ENCODE measurements at places on chromosomes 2 and 18.

DNA sequence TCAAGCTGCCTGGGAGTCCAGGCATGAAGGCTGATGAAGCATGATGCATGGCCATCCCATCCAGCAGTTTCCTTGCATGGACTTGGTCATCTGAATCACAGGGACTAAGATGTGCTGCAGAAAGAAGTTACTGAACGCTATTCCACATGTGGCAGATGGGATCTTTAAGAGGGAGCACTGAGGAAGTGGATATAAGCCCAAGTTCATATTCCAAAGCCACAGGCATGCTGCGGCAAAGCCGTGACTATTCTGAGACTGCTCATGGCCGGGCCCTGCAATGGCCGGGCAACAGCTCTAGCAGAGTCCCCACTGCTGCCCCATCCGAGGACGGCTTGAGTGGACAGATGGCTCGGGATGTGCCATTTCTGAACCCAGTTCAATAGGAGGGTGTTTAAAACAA, 61.5 kb downstream of the STPG4 start:
- no peak for DNase-seq

DNA sequence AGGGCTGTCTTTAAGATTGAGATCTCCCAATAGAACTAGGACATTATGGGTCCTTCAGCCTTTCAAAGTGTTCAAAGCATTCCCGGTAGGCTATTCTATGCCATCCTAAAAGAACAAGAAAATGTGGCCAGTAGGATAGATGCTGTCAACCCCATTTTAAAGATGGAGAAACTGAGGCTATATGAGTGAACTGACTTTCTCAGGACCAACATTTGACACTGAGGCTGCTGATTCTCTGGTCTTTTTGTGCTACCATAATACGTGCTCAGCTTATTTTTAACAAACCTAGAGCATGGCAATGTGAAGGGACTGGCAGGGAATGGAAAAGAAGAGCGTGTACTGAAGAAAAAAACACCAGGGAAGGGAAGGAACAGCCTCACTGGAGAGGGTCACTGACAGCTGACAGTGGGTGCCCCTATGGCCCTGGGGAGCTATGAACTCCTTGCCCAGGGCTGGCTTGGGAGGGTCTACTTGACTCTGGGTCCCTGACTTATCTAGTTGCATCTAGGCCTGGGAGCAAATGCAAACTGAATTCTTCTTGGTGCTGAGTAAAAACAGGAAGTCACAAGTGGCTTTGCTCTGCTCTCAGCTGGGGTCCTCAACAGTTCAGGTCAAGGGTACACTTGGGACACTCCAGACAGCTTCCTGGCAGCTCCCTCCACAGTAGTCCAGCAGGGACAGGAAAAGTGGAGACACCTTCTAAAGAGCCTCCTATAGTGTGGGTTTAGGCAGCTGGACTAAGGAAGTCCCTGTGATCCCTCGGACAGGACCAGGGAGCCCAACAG, 2.3 kb downstream of the CYRIA start:
- DNase-seq, result no peak

DNA sequence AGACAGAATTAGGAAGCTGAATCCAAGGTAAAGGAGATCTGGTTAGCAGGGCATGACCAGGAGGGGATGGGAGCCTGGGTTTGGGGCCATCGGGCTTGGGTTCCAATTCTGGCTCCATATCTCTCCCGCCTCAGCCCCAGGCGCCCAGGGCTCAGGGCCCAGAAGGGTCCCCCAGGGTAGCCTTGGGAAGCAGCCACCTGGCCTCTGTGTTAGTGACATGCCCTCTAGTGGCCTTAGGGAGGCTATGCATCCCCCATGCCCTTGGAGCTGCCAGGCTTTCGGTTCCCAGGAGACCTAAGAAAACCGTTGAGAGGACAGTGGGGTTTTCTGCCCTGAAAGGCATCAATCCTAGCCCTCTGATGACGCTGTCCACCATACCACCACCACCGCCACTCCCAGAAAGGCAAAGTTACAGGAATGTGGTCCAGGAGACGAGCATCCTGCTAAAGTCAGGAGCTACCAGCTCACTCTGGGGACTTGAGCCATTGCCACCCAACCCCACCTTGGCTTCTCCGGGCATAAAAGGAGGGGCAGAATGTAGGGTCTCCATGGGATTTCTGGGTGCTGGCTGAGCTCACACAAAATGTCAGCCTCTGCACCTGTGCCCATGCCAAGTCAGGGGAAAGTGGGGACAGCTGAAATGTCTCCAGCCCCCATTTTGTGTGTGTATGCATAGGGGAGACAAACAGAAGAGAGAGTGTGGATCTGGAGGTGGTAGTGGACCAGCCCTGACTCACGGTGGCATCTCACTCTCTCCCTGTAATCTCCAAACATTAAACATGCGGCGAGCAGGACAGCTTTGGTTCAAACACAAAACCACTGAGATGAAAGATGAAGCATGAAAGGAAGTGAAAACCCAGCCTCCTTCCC, 56.5 kb downstream of the EMX1 start:
- peak; percentile 49 for DNase-seq

DNA sequence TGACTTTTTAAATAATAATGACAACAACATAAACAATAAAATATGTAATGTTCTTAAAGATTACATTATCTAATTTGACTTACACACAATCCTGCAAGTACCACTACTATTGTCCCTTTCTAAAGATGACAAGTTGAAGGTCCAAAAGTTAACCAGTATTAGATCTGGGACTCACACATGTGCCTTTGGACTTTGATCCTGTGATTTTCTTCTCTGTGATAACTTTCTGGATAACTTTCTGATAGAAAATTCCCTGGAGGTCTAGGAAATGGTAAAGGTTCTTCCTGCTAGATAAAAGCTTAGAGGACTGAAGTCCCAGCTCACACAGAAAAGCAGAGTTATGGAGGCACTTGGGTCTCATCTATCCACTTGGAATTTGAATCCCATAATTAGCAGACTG, 311.9 kb upstream of the KLHL29 start:
- no peak for DNase-seq

DNA sequence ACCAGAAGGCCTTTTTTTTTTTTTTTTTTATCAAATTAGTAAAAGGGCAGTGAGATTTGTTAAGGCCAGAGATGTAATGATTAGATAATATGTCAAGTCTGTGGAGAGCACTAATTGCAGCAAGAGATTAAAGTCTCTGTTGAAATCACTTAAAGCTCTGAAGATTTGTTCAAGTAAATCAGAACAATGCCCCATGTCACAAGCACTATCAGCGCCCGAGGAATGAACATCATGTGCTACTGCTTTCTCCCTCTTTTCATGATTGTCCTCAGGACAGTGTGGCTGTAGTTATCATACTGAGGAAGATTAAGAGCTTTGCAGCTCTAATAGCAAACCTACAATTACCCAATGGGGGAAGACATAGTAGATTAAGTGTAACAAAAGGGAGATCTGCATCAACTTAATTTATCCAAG, 71.1 kb downstream of the TDRD15 start:
- DNase-seq, result no peak

DNA sequence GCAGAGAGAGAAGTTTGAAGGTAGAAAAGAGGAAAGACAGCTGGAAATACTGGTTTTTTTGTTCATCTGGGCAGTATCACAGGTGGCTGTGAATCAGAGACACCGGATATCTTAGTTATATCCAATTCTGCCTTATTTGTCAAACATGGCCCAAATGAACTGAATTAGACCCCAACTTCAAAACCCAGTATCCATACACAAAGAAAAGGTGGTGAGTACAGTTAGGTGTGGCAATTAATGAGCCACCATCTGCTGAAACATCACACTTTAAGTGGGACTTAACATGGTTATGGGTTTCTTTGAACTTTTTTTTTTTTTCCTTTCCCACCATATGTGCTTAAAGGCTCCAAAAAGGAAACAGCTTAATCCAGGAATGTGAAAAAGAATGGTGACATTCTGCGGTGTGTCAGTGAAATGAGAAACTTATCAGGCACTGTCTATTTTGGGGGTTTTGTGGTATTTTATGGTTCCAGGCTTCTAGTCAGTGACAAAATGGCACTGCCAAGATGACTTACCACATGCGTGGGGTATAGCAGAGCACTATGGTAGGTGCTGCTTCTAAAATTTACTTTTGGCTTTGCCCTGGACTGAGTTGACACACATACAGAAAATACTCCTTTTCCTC, 5.0 kb upstream of the TMEM178A start:
- no peak for DNase-seq

- DNase-seq, result no peak
Observed at GRCh38 chr2:170814533-170815230, 2.0 kb upstream of the GAD1 start.

GRCh38 chr2:57834666-57835065, 211.9 kb upstream of the VRK2 start:
- no peak for DNase-seq

GRCh38 chr2:195343540-195343939, 313.5 kb upstream of the SLC39A10 start:
- DNase-seq, result no peak

DNA sequence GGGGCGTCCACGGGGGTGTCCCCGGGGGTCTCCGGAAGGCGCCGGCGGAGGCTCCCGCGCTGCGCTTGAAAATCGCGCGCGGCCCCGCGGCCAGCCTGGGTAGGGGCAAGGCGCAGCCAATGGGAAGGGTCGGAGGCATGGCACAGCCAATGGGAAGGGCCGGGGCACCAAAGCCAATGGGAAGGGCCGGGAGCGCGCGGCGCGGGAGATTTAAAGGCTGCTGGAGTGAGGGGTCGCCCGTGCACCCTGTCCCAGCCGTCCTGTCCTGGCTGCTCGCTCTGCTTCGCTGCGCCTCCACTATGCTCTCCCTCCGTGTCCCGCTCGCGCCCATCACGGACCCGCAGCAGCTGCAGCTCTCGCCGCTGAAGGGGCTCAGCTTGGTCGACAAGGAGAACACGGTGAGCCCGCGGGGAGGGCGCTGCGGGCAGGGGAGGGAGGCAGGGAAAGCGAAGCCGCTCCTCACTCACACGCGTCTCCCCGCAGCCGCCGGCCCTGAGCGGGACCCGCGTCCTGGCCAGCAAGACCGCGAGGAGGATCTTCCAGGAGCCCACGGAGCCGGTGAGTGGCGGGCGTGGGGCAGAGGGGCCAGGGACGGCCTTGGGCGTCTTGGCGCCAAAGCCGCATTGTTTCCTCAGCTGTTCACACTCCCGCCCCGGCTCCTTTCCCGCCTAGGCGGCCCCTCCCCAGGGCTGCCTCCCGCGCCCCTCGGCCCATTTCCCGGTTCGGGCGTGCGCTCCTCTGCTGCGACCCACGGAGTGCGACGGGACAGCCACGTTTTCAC, at the start of gene RRM2:
RRM2 (plus strand) TSS at position 240 of the 781 bp plus-strand sequence; CDS start at position 300, 60 bp downstream.
- peak; percentile 91 for DNase-seq

GRCh38 chr18:50460716-50461115, 85.9 kb downstream of the SKA1 start:
- DNase-seq, result no peak

All from CD4-positive, alpha-beta T cell treated with Interleukin-12 subunit alpha and Interleukin-12 subunit beta, for 1 hour (primary cell).